ENCODE measurements at places on chromosomes 6 and 20.

DNA sequence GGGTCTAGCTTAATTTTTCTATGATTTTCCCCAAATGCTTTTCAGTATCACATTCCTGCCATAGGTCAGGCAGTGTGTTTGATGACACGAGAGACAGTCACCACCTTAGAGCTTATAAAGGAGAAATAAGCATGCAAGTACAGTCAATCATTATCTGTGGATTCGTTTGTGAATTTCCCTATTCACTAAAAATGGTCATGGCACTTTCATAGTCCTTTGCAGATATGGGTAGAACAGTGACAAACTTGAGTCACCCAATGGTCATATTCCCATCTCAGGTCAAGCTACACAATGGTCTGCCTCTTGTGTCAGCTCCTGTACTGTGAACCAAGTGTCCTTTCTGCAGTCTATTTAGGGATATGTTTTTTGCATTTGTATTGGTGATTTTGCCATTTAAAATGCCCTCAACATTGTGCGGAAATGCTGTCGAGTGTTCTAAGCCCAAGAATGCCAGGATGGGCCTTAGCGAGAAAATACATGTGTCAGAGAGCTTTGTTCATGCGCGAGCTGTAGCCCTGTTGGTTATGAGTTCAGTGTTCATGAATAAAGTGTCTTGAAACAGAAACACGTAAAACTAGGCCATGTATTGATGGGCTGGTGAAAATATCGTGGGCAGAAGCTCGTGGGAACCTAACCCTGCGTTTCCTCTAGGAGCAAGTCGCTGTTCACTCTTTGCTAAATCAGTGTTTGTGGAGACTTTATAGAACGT is 19.8 kb downstream of the SUMO4 start:
- no peak for DNase-seq

DNA sequence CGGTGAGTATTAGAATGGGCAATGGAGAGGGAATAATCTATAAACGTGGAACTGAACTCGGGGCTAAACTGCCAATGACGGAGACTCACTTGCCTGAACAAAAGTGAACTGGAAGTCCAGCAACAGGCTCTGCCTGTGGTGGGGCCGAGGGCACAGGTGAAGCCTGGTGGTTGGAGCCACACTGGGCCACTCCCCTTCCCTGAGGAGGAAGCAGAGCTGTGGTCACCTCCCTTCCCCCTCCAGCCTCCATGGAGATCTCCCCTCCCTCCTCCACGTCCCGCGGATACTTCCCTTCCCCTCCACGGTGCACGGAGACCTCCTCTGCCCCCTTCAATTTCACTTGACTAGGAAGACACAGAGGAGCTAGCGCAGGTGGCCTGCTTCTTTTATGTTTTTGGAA is 14.7 kb upstream of the DSP start:
- no peak for DNase-seq

DNA sequence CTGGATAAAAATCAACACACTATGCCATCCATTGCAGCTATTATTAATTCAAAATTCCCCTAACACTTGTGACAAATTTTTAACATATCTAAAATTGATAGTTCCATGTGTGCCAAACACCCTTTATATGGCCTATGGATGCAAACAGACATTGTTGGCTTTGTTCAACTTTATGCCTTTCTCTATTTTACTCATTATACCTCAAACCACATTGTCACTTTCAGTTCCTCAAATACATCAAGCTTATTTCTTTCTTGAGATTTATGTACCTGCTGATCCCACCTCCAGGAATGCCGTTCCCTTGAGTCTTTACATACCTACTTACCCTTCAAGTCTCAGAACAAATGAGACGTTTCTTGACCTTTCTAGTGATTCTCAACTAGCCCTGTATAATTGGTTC is 193.5 kb upstream of the PLN start:
- DNase-seq = no peak

GRCh38 chr6:112210852-112211251 is 43.5 kb downstream of the LAMA4 start:
- DNase-seq = no peak

- no peak for DNase-seq
Measured at GRCh38 chr6:107670792-107671199, 153.3 kb downstream of the SCML4 start.

DNA sequence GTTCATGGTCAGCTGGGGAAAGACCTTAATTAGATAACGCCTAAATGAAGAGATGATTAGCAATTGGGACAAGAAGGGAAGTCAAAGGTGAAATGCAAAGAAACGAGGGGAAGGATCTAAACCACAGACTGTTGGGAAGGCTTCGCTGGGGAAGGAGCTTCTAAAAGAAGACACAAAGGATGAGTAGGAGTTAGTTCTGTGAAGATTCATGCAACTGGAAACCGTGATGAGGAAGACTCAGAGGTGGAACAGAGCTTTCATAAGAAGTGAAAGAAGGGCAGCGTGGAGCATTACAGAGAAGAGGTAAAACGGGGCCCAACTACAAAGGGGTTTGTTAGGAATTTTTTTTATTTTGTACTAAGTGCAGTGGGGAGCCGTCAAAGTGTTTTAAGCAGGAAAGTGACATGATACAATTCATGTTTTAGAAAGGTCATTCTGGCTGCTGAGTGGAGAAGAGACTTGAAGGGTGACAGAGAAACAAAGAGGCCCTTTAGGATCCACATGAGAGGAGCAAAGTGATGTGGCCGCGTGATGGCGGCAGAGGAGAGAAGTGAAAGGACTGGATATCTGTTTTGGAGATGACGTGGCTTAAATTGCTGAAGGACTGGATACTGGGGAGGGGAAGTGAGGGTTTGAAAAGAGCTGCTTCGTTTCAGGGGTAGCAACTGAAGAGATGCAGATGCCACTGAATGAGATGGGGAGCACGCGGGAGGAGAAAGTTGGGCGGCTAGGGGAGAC is 33.6 kb downstream of the TTI1 start:
- DNase-seq = no peak

- DNase-seq = no peak
Measured at GRCh38 chr6:13934721-13935120, 10.0 kb downstream of the RNF182 start.

DNA sequence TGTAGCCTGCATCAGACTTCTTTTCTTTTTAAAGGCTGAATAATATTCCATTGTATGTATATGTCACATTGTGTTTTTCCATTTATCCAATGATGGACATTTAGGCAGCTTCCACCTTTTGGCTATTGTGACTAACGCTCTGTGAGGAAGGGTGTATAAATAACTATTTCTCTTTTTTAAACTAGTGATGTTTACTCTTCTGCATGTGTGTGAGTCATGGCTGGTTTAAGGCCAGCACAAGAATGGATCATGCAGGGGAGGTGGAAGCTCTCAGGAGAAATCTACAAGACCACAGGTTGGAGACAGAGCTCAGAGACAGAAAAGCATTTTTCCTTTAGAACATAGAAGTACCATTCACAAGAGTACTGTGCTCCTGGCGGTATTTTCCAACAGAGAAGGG is 307.2 kb downstream of the SOX4 start:
- DNase-seq = no peak

DNA sequence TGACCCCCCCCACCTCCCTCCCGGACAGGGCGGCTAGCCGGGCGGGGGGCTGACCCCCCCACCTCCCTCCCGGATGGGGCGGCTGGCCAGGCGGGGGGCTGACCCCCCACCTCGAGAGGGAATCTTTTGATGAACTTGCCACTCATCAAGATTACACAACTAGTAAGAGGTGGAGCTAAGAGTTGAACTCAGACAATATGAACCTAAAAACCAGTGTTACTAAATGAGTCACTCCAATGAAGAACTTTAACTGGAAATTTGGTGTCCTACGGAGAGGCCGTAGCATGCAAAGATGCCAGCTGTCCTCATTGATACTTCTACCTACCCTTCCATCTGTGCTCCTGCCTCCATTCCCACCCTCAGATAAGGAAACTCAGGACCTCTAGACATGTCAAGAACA is 42.8 kb downstream of the PFDN4 start:
- DNase-seq = no peak

- DNase-seq = no peak
Measured at GRCh38 chr20:43531091-43531443, 23.6 kb downstream of the L3MBTL1 start.

DNA sequence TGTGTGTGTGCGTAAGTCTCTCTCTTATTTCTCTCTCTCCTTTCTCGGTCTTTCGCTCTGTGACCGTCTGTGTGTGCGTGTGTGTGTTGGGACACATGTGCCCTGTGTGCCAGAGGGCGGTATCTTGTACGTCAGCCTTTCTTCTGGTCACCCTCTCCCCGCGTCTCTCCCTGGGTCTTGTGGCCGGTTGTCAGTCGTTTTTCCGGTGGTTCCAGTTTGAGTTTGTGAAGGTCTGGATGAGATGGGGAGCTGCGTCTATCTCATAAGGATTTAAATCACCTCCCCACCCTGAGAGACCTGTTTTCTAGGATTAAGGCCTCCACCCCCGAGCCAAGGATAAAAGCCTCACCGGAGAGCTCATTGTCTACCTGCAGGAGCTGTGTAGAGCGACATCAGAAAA is 295.5 kb upstream of the ZNF337 start:
- peak; percentile 47 for DNase-seq

GRCh38 chr20:19779634-19780033 is 21.6 kb downstream of the RIN2 start:
- no peak for DNase-seq

GRCh38 chr6:18268066-18268465 is 3.7 kb upstream of the DEK start:
- DNase-seq = peak; percentile 85

DNA sequence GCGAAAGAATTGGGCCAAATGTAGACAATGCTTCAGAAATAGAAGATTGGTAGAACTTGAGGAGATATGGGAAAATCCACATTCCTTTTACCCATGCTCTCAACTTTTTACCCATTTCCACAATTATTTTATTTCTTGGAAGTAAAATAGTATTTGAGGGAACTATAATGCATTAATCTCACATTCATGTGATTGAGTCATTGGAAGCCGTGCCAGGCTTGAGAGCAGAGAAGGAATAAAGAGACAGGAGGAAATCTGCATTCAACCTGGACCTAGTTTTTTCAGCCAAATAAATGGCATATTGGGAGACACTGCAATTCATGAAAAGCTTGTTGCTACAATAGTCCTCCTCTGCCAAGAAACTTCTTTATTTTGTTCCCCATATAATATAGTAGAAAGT is 2.8 kb upstream of the NUP153 start:
- no peak for DNase-seq

DNA sequence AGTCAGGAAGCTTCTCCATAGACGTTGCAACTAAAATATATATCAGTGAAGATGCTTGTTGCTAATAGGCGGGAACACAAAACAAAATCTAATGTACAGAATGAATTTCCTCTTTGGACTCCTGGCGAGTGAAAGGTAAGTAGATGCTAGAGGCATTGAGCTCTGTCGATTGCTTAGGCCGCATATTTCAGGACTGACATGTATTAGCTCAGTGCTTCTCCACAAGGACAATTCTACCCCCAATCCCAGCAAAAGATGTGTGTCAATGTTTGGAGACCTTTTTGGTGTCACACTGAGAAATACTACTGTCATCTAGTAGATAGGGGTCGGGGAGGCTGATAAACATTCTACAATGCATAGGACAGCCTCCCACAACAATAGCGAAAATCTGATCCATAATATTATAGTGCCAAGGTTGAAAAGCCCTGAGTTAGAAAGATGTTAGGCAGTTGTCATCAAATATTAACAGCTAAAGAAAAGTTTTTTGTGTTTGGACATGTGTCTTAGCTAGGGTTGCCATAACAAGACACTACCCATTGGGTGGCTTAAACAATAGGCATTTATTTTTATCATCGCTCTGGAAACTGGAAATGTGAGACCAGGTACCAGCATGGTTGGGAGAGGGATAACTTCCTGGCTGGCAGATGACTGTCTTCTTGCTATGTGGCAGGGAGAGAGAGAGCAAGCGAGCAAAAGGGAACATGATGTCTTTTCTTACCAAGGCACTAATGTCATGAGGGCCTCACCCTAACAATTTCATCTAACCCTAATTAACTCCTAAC is 48.0 kb upstream of the BCAS1 start:
- no peak for DNase-seq

DNA sequence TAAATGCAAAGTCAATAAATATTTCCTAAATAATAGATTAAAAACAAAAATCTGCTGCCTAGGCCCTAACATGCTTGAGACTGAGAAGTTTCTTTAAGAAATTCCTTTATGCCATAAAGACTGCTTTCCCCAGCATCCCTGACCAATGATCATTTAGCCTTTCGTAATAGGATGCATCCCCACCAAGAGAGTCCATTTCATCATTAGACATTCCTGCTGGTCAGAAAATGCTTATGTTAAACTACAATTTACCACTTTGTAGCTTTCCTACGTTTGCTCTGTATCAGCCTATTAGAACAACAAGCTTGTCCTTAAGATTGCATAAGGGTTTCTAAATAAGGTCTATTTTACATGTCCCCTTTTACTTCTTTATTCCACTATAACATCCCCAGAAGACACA is 59.8 kb upstream of the HSF2 start:
- no peak for DNase-seq

- no peak for DNase-seq
Measured at GRCh38 chr6:6730831-6731230, 142.3 kb downstream of the LY86 start.

DNA sequence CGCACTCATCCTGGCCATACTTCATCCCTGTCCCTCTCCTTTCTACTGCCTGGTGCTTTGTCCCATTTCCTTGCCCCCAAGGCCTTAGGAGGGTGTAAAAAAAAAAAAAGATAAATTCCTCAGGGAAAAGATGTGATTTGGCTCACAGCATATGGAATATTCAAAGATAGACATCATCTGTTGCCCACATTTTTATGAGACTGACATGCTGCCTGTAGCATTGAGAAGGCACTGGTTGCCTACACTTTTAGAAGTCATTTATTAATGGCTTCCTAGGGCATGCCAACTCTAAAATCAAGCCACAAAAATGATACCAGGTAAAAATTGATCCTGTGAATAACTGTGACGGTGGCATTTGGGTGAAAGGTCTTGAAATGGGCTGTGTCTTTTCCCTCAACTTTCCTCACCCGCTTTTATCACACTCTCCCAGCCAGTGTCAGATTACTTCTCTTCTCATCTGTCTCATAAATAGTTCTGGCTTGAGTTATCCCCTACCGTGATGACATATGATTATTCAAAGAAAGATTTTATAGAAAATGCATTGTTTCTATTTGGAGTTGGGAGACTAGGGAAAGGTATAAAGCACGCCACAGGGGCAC is 139.4 kb downstream of the CARMIL1 start:
- no peak for DNase-seq

GRCh38 chr6:85866370-85866730 is 223.7 kb upstream of the SYNCRIP start:
- DNase-seq = no peak

- no peak for DNase-seq
Measured at GRCh38 chr6:53585208-53585900, 40.5 kb upstream of the GCLC start.

DNA sequence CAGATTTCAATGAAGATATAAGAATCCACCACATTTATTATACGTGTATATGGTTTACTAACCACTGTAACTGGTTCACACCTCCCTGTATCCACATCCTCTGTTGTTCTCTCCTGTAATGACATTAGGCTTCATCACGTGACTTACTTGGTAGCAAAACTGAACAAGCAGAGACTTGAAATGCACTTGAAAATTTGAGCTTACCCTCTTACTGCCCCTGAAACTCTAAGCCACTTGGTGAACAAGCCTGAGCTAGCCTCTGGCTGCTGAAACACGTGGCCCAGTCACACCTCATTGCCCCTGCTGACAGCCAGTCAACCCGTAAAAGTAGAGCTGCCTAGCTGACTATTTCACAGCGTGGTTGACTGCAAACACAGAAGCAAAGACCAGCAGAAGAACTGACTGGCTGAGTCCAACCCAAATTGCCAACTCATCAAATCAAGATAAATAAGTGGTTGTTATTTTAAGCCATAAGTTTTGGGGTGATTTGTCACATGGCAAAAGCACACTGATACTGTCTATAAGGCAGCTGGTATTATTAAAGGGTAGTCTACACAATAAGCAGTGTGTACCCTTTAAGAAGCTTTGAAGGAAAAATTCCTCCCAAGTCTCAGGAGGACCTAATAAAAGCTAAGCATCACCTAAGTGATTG is 109.0 kb downstream of the RALGAPA2 start:
- DNase-seq = peak; percentile 82

Data from WERI-Rb-1 (cell line).